HuH-7.5 (cell line): ENCODE measurements at places on chromosomes 16 and 17.

DNA sequence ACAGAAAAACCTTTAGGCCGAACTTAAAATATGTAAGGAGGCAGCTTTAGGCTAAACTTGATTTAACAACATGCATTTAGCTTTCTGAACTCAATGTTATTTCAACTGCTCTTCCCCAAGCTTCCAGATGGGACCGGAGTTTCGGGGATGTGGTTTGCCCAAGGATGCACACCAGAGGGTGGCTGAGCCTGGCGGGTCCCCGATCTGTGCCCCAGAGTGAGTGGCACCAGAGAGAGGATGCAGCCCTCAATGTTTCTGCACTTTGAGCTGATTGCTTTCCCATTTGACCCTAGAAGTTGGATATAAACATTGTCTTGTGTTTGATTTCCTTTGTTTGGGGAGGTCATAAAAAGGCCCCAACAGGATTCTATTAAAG lies 348.0 kb upstream of the TNRC6C start:
- no peak for DNase-seq

DNA sequence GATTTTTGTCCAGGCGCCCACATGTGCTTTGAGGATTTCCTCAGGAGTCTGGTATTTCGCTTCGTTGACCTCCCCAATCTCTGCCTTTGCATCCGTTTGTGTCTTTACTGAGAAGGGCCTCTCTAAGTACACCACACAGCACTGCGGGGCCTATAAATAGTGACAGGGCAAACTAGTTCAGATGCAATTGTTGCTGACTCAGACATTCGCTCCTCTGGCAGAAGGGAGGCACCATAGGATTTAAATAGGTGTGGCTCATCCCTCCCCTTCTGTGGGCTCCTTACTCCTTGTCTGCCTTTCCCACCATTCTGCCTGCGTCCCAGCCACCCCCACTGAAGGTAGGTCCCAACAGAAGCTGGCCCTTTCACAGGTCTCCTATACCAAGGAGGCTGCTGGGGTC lies 192.3 kb downstream of the SHISA9 start:
- DNase-seq, result no peak

GRCh38 chr17:15380446-15380845 lies 39.0 kb upstream of the TEKT3 start:
- DNase-seq, result no peak

DNA sequence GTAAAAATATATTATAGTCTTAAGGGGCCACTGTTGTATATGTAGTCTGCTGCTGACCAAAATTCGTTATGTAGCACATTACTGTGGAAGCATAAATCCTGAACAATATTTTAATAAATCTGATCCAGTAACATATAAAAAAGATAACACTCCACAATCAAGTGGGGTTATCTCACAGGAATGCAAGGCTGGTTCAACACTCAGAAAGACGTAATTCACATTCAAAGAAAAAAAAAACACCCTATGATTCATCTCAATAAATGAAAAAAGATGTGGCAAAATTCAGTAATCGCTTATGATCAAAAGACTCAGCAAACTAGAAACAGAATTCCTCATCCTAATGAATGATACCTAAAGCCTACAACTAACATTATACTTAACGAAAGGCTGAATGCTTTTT lies 47.8 kb downstream of the CREBBP start:
- no peak for DNase-seq

DNA sequence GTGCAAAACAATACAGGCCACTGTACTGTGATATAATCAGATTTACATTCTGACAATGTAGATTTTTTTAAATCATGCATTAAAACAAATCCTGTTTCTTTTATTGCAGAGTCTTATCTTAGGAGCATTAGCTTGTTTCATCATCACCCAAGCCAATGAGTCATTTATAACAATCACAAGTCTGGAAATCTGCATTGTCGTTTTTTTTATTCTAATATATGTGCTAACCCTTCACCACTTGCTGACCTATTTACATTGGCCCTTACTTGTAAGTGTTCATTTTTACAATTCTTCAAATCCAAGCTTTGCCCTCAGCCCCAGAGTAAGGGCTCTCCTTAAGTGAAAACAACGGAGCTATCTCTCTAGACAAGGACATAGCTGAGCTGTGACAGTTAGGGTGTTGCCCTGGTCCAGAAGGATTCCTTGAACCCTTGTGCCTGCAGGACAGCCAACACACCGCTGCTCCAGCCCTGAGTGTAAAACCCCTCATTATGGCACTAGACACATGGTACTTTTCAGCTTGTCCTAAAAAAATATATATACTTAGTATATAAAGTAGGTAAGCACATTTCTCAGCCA lies 3.7 kb downstream of the CMTM1 start:
- no peak for DNase-seq

- DNase-seq, result no peak
Measured at GRCh38 chr16:85778873-85779272, 20.5 kb downstream of the EMC8 start.

DNA sequence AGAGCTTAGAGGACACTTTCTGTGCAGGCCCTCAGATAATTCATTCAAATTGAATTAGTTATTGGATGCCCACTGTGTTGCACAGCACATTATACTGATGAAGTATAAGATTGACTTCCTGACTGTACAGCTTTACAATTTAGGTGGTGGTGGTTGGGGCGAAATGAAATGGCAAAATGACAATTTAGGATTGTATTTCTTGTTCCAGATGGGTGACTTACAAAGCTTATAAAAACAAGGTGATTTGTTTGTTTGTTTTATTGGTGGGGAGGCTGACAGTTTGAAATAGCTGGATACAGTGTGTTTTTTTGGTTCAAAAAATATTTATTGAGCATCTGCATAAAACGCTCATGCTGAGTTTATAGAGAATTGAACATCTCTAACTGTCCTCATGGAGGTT lies 1.6 kb downstream of the MAP2K4 start:
- DNase-seq, result no peak

GRCh38 chr16:57863434-57864160 lies 61.3 kb upstream of the KIFC3 start:
- no peak for DNase-seq

DNA sequence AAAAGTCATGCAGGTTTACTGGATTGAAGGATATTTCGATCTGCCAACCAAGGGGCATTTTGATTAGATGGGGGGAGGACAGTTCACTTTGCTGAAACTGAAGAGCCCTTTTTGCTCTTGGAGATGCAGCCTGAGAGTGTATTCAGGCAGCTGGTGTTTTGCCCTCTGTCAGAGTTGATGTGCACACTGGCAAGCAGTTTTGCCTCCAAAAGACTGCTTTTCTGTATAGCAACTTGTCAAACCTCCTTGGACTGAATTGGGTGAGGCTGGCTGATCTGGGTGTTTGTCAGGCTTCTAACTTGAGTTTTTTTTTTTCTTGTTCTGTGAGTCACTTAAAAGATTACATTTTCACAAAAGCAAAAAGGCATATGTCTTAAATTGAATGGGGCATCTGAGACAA lies 22.6 kb upstream of the ANKFN1 start:
- no peak for DNase-seq

DNA sequence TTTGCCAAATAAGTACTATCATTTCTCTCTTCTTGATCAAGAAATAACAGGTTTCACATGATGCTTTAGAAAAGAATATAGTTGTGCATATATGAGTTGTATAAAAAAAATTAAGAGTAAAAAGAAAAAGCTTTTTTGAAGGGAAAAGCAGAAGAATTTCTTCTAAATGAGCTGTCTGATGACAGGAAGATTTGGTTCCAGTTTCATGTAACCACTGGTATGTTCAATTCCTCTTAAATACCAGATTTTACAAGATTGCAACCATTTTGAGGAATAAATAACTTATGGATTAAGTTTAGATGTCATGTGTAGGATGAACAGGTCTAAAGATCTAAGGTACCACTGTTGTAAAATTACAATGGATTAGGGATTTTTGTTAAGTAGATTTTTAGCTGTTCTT lies 45.0 kb downstream of the VMP1 start:
- DNase-seq, result no peak

- no peak for DNase-seq
Measured at GRCh38 chr17:67440277-67441051, 63.4 kb downstream of the PITPNC1 start.

- no peak for DNase-seq
Measured at GRCh38 chr16:4641895-4642294, 17.3 kb downstream of the MGRN1 start.

GRCh38 chr17:48644159-48644558 lies 18.0 kb upstream of the HOXB9 start:
- no peak for DNase-seq

DNA sequence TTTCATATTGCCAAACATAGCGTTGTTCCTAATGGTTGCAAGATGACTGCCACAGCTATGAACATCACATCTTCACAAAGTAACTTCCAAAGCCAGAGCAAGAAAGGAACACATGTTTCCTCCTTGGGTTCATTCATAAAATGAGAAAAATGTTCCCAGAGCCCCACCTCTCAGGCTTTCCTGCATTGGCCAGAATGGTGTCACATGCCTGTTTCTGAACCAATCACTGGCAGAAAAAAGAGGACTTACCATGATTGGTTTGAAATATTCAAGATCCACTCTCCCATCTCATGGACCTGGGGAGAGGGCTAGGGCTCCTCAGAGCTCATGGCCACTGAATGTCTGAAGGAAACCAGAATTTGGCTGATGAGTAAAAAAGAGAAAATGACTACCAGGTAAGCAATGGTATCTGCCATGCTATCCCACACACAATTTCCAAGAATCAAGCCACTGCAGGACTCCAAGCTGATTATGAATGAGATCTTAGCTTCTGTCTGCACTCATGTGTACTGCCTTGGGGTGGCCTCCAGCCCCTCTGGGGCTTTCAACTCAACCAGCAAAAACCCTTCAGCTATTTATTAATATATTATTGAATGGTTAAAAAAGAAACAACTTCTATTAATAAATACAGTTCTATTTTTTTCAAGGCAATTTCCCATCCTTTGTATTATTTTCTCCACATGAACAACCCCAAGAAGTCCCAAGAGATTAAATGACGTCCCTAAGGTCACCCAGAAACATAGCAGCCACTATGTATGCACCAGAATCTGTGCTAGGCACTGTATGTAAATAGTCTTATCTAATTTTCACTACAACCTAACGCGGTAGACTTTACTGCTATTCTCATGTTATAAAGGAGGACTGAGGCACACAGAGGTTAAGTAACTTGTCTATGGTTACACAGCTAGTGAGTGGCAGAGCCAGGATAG lies 61.4 kb upstream of the TMC5 start:
- DNase-seq, result no peak

DNA sequence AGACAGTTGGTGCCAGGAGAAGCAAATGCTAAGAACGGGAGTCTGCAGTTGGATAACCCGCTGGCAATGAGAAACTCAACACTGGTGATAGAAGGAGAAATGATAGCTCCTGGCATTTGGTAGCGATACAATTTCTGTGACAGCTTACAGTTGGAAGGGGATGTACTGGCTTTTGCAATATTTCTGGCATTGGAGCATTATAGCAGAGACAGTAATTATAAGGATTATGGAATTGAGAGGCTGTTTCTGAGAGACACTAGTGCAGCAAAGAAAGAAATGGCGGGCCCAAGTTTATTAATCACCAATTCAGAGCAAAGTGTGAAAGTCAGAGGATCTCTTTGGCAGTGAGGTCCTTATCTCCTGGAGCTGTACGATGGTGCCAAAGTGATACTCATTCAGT lies 16.1 kb upstream of the SDK2 start:
- no peak for DNase-seq

DNA sequence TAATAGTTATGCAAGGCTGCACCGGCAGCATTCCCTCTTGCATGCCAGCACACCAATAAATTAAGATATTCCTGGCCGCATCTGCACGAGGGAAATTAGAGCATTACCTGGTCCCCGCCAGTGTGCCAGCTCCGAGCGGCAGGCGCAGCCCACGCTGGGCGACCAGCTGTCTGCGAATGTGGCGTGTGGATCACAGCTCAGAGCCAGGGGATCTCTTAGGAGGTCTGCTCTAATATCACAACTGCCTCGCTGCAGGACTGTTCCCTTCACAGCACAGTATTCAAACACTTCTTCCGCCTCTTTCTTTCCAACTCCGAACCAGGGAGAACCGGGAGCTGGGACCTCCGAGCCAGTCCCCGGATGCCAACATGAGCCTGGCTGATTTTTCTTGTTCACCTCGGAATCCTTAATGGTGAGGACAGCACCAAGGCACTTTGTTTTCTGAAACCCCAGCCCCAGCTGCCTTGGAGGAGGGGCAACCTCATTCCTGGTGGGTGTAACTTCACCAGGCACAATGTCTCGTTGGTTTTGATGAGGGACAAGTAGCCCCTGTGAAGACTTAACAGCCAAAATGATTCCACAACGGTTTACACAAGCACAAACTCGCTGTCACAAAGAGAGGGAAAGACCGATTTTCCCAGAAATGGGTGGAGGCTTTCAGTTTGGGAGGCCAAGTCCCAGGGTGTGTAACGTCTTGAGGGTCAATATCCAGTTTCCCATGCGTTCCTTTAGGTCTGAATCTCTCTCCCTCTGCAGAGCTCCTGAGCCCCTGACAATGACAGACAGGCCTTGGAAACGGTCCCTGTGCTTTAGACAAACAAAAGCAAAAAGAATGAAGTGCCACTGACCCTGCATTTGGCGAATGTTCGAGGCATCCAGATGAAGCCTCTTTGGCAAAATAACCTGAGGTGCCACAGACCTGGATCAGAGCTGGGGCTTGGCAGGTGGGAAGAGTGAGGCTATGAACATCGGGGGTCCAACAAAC lies 213.2 kb downstream of the C16orf78 start:
- no peak for DNase-seq

DNA sequence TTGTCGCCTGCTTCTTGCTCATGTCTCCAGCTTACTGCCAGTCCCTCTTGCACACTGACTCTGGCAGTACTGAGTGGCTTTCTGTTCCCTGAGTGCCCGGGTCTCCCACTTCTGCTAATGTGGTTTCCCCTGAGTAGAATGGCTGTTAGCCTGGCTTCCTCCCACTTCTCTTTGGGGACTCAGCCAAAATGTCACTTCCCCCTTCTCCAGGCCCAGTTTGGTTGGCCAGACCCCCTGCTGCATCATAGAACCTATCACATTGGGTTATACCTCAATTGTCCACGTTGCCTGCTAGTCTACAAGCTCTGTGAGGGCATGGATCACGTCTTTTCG lies 304.4 kb downstream of the HS3ST3B1 start:
- no peak for DNase-seq

GRCh38 chr16:50165473-50165872 lies 12.4 kb downstream of the TENT4B start:
- DNase-seq, result no peak

- DNase-seq, result no peak
Measured at GRCh38 chr16:14309906-14310305, 238.8 kb downstream of the MRTFB start.

GRCh38 chr17:81252326-81252986 lies 13.3 kb downstream of the NDUFAF8 start:
- DNase-seq, result no peak

DNA sequence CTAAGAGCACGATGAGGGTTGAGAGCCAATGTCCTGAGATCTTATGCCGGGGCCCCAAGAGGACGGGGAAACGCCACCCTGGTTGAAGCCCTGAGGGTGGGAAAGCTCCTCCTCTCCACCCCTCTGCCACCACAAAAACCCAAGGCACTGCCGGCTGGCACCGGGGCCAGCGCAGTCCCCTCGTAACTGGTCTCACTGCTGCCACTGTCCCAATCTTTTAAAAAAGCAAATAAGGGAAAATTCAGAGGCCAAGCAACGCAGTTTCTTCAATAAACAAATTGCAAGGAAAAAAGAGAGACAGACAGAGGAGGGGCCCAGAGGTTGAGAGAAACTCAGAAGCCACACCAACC lies 6.7 kb downstream of the GRIN2C start:
- no peak for DNase-seq

- DNase-seq, result no peak
Measured at GRCh38 chr16:12805066-12805465, 1.4 kb upstream of the CPPED1 start.

GRCh38 chr17:79946352-79947231 lies 89.1 kb downstream of the TBC1D16 start:
- DNase-seq, result no peak

- DNase-seq, result no peak
Measured at GRCh38 chr16:54446639-54447038, 160.1 kb upstream of the IRX3 start.
